GM12891 (cell line): ENCODE measurements at places on chromosomes 4 and X.
A peak's percentile ranks its signal among the peaks of the same experiment; 100 is the strongest.

DNA sequence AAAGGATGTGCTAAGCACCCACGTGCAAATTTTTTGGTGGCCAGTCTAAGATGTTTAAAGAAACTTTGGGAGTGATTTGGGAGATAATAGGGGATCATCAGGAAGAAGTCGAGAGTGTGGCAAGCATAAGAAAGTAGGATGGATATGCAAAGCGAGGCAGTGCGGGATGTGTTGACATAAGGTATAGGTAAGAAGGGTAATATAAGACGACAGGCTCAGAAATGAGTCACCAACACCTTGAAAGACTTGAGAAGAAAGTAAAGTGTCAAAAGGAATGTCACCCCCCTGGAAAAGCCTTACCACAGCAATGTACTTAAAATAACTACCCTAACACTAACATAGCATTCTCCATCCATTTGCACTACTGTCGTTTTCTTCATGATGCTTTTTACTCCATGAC is 69.8 kb upstream of the BMP2K start:
- DNase-seq, result no peak

DNA sequence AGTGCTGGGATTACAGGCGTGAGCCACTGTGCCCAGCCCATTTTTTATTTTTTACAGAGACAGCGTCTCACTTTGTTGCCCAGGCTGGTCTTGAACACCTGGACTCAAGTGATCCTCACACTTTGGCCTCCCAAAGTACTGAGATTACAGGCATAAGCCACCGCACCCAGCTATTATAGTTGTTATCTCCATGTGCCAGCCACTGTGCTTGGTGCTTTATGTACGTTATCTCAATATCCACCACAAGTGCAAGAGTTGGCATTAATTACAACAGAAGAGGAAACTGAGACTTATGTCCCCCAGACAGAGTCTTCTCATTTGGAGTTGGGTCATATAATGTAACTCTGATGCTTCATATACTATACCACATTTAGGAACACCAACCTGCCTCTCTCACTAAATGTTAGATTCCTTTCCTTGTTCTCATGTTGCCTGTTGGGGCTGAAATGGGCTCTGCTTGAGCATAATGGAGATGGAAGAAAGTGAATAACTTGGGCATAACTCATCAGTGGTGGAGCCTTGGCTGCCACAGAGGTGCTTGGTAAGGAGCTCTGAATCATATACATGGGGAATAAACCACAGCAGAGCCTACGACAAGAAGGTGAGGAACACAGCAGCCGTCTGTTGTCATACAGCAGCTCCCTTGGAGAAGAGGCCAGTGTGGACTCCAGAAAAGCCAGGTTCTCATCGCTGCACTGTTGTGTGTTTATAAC is 84.3 kb downstream of the SPRY1 start:
- DNase-seq, result no peak

DNA sequence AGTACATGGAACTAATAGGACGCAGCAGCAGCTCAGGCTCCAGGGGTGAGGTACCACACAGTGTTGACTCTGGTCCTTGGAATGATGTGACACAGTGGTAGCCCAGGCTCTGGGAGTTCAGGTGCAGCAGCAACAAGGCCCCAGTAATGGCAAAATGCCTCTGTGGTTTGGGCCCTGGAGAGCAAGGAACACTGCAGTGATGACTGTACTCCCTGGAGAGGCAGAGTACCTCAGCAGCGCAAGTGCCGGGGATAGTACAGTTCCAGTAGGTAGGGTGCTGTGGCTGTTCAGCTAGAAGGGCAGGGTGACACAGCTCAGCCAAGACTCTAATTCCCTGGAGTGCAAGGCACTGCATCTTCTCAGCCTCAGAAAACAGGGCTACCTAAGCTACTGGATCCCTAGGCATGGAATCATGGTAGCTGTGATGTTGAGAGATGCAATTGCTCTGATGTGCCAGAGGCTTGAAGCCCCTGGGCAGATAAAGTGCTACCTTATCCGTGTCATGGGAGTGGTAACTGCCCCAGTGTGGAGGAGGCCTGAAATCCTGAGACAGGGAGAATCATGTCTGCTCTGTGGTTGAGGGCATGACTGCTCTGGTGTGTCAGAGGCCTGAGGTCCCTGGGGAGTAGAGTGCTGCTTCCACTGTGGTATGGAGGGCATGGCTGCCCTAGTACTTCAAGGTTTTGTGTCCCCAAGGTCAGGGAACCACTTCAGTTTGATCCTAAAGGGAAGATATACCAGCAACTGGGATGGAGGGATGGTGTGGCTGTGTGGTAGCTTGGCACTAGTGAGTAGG is 55.2 kb downstream of the AREG start:
- DNase-seq, result no peak

- no peak for DNase-seq
These were observed 890 bp downstream of the RASSF6 start for GRCh38 chr4:73619346-73619745.

DNA sequence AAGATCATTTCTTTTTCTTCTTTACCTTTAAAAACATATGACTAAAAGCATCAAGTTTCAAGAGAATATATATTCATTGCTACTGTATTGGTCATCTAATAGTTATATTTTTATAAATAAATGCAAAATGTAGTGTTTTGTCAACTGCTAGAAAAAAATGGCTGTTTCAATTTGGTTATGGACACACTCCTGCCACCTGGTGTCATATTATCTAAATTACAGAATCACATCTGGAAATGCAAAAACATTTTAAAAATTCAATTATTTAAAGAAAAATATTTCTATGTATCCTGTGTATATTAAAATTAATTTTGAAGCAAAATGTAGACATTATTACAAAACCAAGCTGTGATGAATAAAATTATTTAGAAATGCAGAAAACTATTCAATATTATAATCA is 329.4 kb upstream of the PCDH18 start:
- no peak for DNase-seq

- no peak for DNase-seq
These were observed 17.7 kb downstream of the OTUD5 start for GRCh38 chrX:48939524-48940228.

- no peak for DNase-seq
These were observed 34.3 kb upstream of the TMEM154 start for GRCh38 chr4:152713951-152714705.

DNA sequence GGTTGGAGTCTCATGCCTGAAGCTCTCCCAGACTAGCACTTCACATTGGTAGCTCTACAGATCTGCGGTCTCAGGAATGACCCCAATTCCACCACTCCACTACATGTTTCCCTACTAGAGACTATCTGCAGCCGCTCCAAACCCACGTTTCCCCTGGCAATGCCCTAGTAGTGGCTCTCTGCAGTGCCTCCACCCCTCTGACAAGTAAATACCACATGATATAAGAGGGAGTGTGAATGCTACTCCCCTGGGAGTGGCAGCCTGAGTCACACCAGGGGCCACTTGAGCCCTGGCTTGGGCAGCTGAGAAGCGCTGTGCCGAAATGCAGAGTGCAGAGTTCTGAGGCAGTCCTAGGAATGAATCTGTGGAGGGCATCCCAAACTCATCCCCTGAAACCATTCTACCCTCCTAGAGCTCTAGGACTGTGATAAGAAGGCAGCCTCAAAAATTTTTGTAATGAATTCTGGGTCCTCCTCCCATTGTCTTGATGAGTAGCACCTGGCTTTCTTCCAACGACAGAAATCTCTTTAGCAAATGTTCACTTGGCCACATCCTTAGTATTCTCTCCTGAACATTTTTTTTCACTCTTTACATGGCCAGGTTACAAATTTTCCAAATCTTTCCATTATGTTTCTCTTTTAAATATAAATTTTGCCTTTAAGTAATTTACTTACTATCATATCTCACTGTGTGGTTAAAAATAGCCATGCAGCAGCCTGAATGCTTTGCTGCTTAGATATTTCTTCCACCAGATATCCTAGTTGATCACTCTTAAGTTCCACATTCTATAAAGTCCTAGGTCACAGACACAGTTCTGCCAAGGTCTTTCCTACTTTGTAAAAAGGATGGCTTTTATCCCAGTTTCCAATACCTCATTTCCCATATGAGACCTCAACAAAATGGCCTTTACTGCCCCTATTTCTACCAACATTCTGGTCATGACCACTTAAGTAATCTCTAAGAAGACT is 160.2 kb upstream of the CPEB2 start:
- no peak for DNase-seq

DNA sequence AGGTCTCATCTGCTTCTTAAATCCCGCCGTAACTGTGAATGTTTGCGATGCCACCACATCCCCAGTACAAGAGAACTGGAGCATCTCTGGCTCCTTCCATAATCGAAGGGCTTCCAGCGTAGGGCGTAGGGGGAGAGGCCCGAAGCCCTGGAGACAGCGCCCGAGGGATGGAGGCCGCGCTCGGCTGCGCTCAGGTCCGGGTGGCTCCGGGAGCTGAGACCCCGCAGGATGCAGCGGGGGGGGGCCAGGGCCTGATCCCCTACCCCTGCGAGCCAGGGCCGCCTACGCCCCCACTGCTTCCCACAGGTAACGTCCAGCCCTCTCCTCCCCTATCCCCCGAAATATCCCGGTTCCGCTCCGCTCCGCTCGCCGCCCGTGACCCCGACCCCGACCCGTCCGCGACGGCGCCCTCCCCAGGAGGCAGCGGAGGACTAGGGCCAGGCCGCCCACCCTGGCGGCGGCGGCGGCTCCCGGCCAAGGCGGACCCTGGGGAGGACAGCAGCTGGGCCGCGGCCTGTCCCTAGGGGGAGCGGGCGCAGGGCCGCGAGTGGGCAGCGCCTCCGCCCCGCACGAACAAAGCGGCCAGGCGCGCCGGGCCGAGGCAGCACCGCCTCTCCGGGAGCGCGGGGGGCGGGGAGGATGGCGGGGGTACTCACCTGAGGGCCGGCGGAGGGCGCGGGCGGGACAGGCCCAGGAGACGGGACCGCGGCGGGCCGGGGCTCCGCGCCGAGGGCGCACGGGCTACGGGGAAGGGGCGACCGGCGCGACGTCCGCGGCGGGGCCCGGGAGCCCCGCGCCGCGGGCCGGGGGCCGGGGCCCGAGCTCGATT is 723 bp downstream of the WDFY3 start:
- DNase-seq, result peak; percentile 9

- no peak for DNase-seq
These were observed 78.1 kb downstream of the ARSF start for GRCh38 chrX:3119376-3119775.

DNA sequence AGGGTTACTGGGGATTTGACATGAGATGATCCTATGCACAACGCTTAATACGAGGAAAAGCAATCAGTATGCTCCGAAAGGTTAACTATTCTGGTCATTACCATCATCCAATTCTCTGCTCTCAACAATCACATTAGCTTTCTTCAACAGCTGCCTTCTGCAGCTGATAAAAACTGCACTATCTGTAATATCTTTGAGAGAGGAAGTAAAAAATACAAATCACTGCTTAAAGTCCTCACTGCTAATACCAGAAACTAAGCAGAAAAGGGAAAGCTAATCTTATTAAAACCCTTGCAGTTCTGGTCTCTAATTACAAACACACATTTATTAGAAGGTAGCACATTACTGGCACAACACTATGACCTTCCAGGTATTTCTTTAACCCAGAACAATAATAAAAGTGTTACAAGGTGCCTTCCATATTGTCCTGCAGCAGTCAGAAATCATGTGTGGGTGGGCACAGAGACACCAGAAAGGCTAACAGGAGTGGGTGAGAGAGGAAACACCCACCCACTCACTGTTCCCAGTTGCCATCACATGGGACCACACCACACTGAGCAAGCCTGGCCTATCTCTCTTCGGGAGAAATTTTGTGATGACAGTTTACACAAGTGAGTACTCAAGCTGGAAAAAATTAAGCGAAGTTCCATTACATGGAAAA is 71.0 kb downstream of the RELL1 start:
- no peak for DNase-seq
